Left forelimb (tissue), 1 donor: ENCODE measurements at places on chromosomes 7 and 10.

- no peak for DNase-seq
Measured at GRCh38 chr7:16935341-16935735, 53.6 kb upstream of the AGR3 start.

GRCh38 chr10:75058161-75058560 lies 53.3 kb upstream of the SAMD8 start:
- DNase-seq = no peak

GRCh38 chr7:139249179-139249810 lies 18.3 kb downstream of the UBN2 start:
- DNase-seq = no peak

- DNase-seq = no peak
Measured at GRCh38 chr10:89163265-89163995, 43.7 kb downstream of the CH25H start.

- no peak for DNase-seq
Measured at GRCh38 chr10:3534433-3534832, 250.6 kb downstream of the KLF6 start.
